Activated T-helper 2 cell treated with anti-CD3 and anti-CD28 coated beads, Interferon-gamma antibody, Interleukin-2, Interleukin-4, amounts not matched to agents 10 μg/mL and 5 μg/mL and 100 μg/mL, durations not matched to agents 14 hours and 24 hours and 36 hours (primary cell): ENCODE measurements at places on chromosomes 12 and 14.

GRCh38 chr12:13369474-13370056 lies 173.0 kb downstream of the EMP1 start:
- DNase-seq: no peak

DNA sequence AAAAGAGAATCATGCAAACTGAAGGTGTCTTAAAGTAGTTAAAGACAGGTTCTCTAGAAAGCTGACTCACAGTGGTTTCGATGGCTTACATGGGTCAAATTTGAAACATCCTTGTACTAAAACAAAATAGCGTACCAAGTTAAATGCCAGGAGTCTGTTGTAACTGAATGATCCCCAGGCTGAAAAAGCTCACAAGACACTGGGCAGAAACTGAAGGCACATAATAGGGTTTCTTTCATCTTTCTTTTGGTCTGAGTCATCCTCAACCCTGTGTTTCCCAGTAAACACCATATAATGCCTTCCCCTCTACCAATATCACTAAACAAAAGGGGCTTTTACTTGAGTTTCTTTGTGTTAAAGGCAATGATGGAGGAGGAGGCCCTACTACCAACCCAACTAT lies 12.8 kb downstream of the ZFYVE1 start:
- no peak for DNase-seq

- DNase-seq: no peak
Measured at GRCh38 chr12:106004289-106004688, 134.5 kb downstream of the NUAK1 start.

DNA sequence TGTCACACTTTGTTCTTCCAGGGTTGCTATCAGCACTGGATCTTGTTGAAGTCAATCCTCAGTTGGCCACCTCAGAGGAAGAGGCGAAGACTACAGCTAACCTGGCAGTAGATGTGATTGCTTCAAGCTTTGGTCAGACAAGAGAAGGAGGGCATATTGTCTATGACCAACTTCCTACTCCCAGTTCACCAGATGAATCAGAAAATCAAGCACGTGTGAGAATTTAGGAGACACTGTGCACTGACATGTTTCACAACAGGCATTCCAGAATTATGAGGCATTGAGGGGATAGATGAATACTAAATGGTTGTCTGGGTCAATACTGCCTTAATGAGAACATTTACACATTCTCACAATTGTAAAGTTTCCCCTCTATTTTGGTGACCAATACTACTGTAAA lies 23.7 kb downstream of the VTI1B start:
- no peak for DNase-seq

- DNase-seq: no peak
Measured at GRCh38 chr12:39006286-39006685, 100.9 kb upstream of the CPNE8 start.

- no peak for DNase-seq
Measured at GRCh38 chr12:96225044-96225855, 31.1 kb downstream of the ELK3 start.

- no peak for DNase-seq
Measured at GRCh38 chr14:84152452-84152851, 1377.5 kb upstream of the FLRT2 start.

GRCh38 chr14:53851394-53852090 lies 105.1 kb downstream of the BMP4 start:
- no peak for DNase-seq

- DNase-seq: no peak
Measured at GRCh38 chr12:94864987-94865386, 138.5 kb downstream of the NDUFA12 start.

DNA sequence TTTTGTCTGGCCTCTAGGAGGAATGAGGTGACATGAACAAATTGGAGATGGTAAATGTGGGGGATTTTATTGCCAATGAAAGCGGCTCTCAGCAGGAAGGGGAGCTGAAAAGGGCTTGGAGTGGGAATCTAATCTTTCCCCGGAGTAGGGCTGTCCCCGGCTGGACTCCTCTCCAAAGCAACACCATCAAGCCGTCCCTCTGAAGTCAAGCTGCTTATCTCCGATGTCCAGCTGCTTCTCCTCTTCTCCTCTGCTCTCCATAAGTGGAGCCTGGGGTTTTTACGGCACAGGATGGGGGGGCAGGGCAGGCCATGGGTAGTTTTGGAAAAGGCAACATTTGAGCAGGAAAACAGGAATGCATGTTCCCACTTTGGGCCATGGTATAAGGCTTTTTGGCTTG lies 113.5 kb downstream of the TMEM132D start:
- no peak for DNase-seq

- DNase-seq: no peak
Measured at GRCh38 chr14:93037351-93037750, 78.4 kb downstream of the ITPK1 start.

DNA sequence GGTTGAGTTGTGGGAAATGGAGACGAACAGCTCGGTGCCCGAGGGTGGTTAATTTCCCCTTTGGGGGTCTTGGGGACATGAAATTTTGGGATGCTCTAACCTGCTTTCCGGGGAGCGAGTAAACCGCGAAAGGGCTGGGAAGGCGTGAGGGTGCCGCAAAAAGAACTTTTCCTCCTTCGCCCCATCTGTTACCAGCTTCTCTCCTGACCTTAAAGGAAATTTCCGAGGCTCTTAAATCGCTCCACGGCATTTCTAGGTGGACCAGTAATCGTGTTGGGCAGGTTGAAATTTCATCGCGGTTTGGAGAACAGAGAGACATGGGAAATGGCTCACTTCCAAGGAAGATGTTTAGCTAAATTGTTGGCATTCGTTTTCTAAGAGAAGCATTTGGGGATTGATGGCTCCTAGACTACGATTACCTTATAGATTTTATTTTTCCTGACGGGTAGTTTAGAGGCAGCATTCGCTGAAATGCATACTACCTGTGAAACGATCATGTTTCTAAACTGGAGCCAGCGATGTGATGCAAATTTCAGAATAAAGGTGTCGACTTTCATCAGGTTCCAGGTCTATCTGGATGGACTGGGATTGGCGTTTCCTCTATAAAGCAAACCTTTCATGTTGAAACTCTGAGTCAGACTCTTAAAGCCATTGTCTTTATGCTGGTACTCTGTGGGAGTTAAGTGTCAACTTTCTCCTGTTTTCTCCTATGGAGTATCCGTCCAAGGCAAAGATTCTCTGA lies 414.5 kb downstream of the PCNX1 start:
- no peak for DNase-seq

- no peak for DNase-seq
Measured at GRCh38 chr12:110921262-110921661, 883 bp upstream of the MYL2 start.

- no peak for DNase-seq
Measured at GRCh38 chr14:55691659-55692058, 111.7 kb downstream of the KTN1 start.

DNA sequence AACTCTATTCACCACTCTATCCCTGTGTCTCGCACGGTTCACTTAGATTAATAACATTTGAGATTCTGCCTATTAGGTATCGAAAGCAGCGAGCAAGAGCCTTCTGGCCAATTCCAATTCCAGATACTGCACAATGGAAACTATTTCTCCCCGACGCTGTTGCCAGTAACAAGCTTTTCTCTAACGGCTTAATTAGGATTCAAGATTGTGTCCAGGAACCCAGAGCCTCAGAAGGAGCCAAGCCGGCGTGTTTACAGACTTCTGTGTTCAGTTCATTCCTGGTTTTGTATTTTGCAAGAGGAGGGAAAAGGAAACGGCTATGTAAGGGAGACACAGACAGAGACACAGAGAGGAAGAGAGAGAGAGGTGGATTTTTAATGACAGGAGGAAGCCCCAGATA lies 185.6 kb downstream of the DICER1 start:
- no peak for DNase-seq

DNA sequence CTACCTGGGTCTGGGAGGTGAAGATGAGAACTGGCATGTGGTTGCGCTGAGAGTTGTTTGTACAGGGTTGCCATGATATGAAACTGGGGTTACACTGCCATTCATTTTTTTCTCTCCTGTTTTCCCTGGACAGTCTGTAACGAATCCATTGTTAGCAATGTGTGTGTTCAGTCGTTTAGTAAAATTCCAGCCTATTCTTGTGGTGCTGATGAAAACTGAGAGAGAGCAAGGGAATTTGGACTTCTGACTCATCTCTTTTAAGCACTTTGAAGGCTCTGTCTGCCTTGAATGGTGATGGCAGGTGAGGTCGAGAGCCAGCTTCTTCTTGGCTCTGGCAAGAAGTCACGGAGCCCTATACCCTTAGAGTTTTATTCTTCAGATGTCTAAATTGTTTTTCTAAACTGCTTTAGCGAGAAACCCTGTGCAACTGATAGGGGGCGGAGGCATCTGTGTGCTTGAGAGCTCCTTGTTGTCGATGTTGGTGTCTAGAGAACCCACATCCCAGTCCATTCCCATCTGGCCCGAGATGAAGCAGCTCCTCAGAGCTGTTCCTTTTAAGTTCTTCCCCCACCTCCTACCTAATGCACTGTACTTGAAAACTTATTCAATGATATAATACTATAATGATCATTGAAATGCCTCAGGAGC lies 204.4 kb downstream of the TMX1 start:
- DNase-seq: no peak

DNA sequence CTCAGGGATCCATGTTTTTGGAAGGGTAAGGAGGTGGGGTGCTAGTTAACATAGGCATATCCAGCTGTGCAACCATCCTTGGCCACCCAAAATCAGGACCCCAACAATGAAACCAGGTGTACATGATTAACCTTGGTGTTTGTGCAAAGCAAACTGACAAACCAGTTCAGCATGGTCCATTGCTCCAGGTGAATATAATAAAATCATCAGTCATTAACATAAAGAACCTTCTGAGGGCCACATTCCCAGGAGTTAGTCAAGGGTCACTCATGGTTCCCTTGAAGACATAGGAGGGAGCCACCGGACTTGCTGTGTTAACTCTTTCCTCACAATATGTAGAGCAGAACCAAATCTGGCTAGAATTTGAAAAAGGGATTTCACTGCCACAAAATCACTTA lies 17.8 kb downstream of the SLC38A2 start:
- DNase-seq: no peak

DNA sequence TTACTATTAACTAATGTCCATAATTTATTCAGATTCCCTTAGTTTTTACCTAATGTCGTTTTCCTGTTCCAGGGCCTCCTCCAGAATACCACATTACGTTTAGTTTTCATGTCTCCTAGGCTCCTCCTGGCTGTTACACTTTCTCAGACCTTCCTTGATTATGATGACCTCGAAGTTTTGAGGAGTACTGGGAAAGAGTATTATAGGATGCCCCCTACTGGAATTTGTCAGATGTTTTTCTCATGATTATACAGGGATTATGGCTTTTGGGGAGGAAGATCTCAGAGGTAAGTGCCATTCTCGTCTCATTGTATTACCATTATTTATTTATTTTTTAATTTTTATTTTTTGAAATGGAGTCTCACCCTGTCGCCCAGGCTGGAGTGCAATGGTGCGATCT lies 17.7 kb upstream of the C1S start:
- DNase-seq: no peak

DNA sequence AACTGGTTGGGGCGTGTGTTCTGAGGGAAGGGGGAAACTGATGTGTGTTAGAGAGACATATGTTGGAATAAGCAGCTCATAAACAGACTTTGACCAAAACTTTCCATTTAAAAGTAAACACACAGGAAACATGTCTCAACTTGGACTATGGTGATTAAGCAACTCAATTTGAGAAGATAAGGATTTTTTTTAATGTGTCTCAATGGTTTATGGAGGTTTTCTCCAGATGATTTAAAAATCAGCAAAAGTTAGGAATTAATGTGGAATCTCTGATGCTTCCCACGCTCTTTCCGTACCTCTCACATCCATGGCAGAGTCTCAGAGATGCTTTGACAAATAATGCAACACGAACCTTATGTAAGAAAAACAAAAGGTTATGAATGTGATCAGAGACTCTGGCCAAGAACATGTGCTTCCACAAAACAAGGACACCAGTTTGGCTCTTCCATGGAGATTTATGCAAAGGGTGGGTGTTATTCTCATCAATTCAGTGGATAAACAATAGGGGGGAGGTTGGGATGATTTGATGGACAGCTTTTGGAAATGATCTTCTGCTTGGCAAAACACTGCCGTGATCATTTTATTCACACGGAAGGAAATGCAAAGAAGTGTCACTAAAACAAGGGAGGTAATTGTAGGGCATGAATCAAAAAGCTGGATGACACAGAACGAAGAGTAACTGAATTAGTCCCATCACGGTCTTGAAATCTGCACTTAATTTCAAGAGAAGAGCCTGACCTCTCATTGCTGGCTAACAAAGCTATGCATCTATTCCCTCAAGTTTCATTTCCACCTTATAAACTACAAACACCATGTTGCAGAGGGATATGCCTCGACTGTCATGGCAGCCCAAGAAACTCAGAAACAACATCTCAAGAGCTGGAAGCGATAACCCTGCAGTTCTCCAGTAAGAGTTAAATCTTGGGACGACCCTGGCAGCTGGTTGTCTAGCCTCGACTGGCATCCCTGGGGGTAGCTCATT lies 76.5 kb downstream of the FOXN3 start:
- no peak for DNase-seq

DNA sequence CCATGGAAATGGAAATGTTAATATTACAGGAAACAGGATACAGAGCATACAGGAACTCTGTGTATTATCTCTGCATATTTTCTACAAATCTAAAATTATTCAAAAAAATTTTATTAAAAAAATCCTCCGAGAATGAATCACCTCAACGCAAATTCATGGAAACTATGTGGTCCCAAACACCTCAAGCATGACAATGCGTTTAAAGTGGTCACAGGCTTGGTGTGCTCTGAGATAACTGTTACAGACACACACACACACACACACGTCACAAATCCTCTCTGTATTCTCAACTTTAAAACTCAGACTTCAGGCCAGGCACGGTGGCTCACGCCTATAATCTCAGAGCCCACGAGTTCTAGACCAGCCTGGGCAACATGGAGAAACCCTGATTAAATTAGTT lies 45.3 kb upstream of the MTERF2 start:
- no peak for DNase-seq

- DNase-seq: no peak
Measured at GRCh38 chr14:100616854-100617409, 29.7 kb upstream of the BEGAIN start.

DNA sequence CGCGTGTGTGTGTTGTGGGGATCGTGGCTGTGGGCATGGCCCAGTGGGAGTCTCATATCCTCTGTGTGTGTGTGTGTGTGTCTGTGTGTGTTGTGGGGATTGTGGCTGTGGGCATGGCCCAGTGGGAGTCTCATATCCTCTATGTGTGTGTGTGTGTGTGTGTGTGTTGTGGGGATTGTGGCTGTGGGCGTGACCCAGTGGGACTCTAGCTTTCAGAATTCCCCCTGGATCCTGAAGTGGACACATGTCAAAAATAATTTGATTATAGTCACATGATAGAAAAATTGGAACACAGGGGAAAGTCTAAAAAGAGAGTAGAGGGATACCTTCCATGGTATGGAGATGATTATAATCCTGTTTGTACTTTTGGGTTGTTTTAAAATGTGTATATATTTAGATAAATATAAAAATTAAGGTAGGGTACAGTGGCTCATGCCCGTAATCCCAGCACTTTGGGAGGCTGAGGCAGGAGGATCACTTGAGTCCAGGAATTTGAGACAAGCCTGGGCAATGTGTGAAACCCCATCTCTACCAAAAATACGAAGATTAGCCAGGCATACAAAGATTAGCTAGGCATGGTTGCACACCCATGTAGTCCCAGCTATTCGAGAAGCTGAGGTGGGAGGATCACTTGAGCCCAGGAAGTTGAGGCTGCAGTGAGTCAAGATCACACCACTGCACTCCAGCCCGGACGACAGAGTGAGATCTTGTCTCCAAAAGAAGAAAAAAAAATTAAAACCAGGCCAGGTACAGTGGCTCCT lies 11.0 kb downstream of the PAPLN start:
- no peak for DNase-seq
